Dorsolateral prefrontal cortex (tissue), 122 donors: ENCODE measurements at places on chromosomes 11 and 22.
A peak's percentile ranks its signal among the peaks of the same experiment; 100 is the strongest.

GRCh38 chr11:117876341-117877119 is at the start of gene FXYD6:
Gene FXYD6 (minus strand): TSS chr11:117876658. CDS start chr11:117842776, 33,882 bp downstream.
- DNase-seq = peak; percentile 59

DNA sequence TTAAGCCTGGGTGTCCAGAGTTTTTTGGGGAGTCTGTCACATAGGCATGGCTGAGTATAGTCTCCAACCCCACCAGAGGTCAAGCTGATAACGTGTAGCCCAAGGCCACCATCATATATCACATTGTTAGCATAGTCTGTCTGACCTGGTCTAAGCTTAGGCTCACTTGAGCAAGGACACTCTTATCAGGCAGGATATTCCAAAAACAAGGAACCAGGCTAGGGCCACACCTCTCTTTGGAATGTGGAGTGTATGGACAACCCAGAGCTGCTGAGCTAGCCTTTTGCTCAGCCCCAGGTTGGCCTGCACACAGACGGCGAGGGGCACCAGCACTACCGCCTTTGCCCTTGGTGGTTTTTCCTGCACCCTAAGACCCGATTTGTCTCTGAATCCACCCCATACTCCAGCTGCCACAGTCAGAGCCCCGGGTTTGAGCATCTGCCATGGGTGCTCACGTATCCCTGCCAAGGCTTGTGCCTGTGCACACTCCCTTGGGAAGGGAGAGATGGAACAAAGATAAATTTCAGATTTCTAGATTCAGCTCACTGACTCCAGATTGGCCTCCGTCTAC is 7.2 kb downstream of the SNAP29 start:
- DNase-seq = no peak

GRCh38 chr22:41226723-41227655 is 13.7 kb downstream of the CHADL start:
- DNase-seq = no peak

DNA sequence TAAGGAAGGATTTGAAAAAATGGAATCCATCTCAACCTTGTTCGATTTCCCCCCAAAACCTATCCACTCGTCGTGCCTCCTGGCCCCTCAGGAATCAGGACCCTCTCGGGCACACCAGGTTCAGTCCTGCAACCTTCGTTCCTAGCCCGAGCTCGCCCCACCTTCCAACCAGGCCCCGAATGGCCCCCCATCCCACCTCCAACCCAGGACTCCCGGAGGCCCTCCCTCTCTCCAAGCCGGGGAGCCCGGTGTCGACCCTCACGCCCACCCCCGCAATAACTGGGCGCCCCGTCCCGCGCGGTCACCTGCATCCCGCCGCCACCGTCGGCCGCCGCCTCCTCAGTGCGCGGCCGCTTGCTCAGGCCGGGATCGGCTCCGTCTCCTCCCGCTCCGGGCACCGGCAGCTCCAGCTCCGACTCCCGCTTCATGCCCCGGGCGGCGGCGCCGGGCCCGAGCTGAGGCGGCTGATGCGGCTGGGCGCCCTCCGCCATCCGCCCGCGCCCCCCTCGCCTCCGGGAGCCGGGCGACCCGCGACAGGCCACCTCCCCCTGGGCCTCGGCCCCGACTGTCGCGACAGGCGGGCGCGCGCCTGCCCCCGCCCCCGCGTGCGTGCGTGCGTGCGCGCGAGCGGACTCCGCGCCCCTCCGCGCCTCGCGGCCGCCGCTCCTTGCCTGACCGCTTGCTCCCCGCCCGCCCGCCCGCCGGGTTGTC is 534 bp downstream of the RBFOX2 start:
- DNase-seq = no peak

GRCh38 chr11:86978756-86979608 is 23.8 kb upstream of the FZD4 start:
- DNase-seq = no peak

GRCh38 chr11:15858881-15859280 is 497.5 kb downstream of the SOX6 start:
- DNase-seq = no peak

- no peak for DNase-seq
Observed at GRCh38 chr11:119155733-119156492, 7.1 kb downstream of the ABCG4 start.

GRCh38 chr22:35155403-35156025 is 89.6 kb downstream of the ISX start:
- DNase-seq = no peak

GRCh38 chr22:30334646-30335045 is 7.9 kb upstream of the TBC1D10A start:
- no peak for DNase-seq

GRCh38 chr11:27420722-27421572 is 51.6 kb downstream of the LGR4 start:
- DNase-seq = no peak

GRCh38 chr22:47407461-47408025 is 645.1 kb downstream of the TBC1D22A start:
- DNase-seq = no peak

DNA sequence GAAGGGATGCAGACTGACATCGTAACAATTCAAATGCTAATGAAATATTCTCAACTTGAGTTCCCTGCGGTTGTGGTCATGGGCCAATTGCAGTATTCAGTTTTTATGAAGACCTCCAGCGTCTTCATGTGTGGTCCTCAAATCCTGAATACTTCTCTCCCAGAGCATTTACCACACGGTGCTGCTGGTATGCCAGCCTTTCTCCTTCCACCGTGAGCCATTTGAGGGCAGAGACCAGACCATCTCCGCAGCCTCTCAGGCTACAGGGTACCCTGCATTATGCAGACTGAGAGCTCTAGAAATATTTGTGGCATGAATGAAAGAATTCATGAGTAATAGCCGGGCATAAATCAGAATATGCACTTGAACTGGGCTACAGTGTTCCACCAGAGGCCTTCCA is 289.7 kb downstream of the ST3GAL4 start:
- no peak for DNase-seq

DNA sequence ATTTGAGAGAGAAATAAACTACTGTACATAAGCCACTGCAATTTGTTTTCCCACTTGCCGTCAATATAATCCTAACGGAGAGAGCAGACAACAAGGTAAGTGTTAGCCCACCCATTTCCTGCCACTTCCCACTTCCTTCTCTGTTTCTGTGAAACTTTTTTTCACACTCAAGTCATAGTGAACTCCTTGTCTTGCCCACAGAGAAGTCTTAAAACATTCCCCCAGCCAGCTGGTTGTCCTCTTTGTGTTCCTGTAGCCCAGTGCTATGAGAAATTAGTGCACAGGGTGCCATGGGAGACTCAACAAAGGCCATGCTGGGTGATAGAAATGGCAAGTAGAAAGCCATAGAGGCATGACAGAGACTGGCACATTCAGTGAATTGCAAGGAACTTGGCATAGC is 208.6 kb downstream of the BLID start:
- no peak for DNase-seq
